ENCODE measurements at places on chromosomes 4 and X.

GRCh38 chrX:85992811-85993229 lies 54.5 kb downstream of the CHM start:
- no peaks in the 10 kb centered on the region for H3K36me3 ChIP-seq
- no peak overlapping the region for H3K27ac ChIP-seq
- H3K4me1 ChIP-seq = no peaks in the 10 kb centered on the region

DNA sequence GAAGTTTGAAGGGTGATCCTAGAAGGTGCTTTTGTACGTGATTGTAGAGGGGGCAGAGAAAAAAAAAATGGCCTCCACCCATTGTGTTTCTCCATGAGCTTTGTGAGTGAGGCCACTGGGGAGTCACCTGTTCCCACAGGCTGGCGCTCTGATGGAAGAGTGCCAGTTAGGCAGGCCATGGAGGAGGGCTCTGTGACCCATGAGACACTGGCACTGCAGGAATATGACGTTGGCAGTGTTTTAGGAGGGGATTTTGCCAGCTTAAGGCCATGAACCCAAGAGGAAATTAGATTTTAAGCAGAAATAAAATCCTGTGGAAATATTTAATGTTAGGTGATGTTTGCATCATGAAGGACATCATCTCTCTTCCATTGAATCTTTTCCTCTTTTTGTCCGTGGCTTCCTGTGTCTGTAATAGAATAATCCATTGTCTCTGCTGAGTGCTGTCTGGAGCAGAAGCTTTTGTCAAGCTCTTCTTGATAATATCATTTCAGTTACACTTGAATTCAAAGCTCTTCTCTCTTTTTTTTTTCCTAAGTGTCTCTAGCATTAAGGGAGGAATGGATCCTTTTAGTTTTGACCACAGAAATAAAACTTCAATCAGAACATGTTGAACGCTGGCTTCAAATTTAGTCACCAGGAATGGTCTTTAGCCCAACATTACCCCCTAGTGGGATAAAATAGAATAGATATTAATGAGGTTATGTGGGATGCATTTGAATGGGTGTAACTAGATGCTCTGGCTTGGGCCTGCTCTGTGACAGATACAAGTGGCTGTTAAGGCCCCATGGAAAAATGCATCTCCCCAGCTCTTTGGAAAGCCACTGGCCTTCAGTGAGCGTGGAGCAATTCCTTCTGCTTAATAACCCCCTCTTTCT lies 41.0 kb upstream of the UCP1 start:
- no peaks in the 10 kb centered on the region for H3K36me3 ChIP-seq
- no peaks in the 10 kb centered on the region for H3K27me3 ChIP-seq
- DNase-seq = no peak
- no peaks in the 10 kb centered on the region for H3K4me1 ChIP-seq
- no peak overlapping the region for H3K4me3 ChIP-seq

- DNase-seq = no peak
- no peaks in the 10 kb centered on the region for H3K36me3 ChIP-seq
- H3K27me3 ChIP-seq = no peaks in the 10 kb centered on the region
- H3K4me1 ChIP-seq = peaks cover 18% of the 10 kb centered on the region
- H3K4me3 ChIP-seq = no peak overlapping the region
These were observed 199.8 kb upstream of the SFRP2 start for GRCh38 chr4:153988492-153989363.

GRCh38 chr4:2963966-2964471 lies 648 bp downstream of the GRK4 start:
- H3K4me1 ChIP-seq = peaks cover 42% of the 10 kb centered on the region
- H3K27me3 ChIP-seq = no peaks in the 10 kb centered on the region
- no peak for DNase-seq
- H3K27ac ChIP-seq = peak overlapping the region; percentile 90

DNA sequence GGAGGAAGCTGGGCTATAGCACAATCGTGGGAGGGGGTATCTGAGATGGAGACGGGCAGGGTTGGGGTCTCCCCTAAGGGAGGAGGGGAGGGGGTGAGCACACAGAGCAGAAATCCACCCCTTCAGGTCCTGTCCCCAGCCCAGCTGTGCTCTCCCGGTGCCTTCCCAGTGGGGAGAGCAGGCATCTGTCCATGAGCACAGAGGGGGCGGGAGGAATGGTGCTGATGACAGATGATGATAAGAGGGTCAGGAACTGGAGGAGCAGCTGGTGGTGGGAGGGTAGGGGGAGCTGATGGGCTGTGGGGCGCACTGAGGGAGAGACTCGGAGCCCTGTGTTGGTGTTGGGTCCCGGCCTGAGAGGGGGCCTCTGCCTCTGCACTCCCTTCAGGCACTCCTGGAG lies 8.6 kb downstream of the ATP2B3 start:
- H3K4me1 ChIP-seq = no peaks in the 10 kb centered on the region
- H3K27me3 ChIP-seq = no peaks in the 10 kb centered on the region
- no peak overlapping the region for H3K27ac ChIP-seq
- no peak overlapping the region for H3K4me3 ChIP-seq

Data from esophagus muscularis mucosa (tissue), 4 donors.